ENCODE measurements at places on chromosomes 13 and 19.

DNA sequence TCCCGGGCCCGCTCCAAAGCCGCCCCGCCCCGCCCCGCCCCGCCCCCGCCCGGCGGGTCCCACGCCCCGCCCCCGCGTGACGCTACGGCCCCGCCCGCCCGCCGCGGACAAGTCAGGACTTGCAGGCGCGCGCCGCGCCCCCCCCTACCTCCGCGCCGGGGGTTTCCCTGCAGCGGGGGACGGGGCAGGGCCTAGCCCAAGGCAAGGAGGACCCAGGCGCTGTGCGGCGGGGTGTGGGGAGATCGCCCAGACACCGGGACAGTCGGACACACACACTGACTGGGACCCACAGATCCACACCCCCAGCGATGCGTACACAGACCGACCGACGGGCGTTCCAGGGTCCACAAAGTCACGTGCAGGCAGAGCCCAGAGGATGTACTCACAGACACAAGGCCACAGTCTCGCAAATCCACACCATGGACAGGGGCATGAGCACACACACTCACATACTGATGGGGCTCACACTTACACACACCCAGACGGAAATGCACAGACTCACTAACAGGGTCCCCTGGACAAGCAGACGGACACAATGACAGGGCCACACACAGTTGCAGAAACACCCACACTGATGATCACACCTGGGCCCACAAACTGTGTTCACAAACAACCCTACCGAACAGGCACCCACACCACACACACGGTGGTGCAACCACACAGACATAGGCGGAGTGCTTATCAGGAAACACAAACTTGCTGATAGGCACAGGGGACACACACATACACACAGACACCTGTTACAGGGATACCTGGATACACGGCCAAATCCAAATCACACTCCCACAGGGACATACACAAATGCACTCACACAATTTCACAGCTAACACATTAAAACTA lies 436 bp upstream of the BBC3 start:
- peak; percentile 86 for DNase-seq

- DNase-seq: peak; percentile 94
Measured at GRCh38 chr19:56838909-56839651, 1.4 kb downstream of the PEG3 start.

- no peak for DNase-seq
Measured at GRCh38 chr13:100646871-100647270, 27.7 kb downstream of the TMTC4 start.

DNA sequence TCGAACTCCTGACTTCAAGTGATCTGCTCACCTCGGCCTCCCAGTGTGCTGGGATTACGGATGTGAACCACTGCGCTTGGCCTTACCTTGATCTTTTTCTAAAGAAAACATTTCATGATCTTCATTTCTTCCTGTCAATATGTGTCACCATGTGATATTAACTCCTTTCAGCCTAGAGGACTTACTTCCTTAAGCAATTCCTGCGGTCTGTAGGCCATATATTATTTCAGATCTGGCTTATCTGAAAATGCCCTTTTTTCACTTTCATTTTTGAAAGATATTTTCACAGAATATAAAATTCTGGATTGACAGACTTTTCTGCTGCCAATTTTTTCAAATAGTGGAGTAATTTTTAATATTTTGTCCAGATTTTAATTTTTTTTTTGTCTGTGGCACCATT lies 2.0 kb upstream of the GPR32 start:
- DNase-seq: no peak

DNA sequence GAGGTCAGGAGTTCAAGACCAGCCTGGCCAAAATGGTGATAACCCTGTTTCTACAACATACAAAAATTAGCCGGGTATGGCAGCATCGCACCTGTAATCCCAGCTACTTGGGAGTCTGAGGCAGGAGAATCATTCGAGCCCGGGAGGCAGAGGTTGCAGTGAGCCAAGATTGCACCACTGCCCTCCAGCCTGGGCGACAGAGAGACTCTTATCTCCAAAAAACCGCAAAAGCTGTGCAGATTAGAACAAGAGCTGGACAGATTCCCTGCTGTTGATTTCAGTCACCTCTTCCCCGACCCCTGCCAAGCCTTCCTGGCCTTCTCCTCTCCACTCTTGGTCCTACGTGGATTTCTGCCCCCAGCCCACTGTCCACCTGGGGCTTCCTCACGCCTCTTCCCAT lies 8.3 kb downstream of the CAMSAP3 start:
- no peak for DNase-seq

- DNase-seq: peak; percentile 19
Measured at GRCh38 chr19:58196901-58197616, 14.2 kb downstream of the ZNF274 start.

DNA sequence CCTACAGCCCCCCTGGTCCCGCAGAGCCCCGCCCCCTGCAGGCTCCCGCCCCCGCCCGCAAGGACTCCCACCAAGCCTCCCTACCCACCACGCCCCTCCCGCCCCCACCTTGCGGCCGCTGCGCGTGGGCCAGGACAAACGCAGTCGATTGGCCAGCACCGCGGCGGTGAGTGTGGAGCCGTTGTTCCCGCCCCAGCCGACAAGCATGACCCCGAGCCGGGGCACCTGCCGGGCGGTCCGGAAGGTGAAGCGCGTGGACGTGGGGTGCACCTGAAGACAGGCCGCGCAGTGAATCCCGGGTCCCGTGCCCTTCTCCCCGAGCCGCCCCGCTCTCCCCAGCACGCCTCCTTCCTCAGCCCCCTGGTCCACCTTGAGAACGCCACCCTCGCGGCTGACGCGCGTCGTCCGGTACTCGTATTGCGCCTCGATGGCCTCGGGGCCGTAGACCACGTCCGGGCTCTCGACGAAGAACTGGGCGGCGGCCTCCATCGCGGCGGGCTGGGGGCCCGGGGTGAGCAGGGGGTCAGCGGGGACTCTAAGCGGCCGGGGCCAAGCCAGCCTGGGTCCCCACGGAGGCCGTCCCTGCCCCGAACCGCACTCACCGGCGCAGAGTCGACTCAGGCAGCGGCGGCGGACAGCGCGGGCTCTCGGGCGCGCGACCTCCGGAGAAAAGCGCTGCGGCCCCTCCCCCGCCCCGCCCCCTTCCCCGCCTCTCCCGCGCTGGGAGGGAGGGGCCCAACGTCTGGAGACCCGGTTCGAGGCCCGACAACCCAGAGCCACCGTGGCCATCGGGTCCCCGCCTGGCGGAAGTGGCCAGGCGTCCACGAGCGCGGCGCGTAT lies at the start of gene ISYNA1:
Gene ISYNA1 (minus strand): TSS at position 643 of the 840 bp plus-strand sequence. CDS start 154 bp downstream, at position 489.
- DNase-seq: no peak

DNA sequence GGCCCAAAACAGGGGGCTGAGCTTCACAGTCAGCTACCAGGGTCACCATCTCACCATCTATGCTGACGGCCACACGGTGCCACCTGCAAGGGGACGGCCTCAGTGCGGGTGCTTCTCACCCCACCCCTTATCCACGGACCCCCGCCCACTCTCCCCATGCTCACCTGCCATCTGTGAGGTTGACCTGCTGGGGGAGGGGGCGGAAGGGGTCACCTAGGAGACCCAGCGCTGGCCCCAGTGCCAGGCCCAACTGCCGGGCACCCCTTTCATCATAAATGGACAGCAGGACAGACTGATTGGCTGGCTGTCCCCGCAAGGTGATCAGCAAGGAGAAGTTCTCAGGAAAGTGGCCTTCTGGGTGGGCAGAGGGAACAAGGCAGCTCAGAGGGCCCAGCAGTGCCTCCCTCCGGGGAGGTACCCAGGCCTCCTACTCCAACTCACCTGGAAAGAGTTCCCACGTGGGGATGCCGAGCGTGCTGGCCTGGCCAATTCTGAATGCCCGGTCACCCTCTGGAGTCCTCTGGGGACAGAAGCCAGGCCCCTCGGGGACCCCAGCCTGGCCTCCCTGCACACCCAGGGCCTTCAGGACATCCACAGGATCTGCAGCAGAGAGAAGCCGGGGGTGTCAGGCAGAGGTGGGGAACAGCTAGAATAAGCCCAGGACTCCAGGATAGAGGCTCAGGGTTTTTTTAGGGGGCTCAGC lies 4.5 kb downstream of the COL5A3 start:
- no peak for DNase-seq

DNA sequence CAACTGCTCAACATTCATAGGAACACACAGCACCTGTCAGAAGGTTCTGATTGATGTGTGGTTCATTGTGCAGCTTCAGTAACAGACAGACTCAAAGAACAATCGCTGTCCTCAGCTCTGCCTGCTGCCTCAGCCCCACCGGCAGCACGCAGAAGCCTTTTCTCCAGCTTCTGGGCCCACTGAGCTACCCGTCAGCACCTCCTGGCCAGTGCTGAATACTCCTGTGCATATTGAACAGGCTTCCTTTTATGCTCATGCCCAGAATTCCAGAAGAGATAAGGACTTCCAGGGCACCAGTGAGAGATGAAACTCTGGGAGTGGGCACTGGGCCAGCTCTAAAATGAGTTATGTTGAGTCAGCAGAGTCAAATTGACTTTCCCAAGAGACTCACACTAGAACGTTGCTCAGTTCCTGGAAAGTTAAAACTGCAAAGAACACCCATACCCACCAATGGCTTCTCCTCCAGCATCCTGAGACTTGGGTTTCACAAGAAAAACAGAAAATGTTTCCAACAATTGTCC lies 119.3 kb downstream of the COL4A1 start:
- peak; percentile 87 for DNase-seq

GRCh38 chr13:21076253-21076652 lies 14.9 kb upstream of the LATS2 start:
- no peak for DNase-seq

DNA sequence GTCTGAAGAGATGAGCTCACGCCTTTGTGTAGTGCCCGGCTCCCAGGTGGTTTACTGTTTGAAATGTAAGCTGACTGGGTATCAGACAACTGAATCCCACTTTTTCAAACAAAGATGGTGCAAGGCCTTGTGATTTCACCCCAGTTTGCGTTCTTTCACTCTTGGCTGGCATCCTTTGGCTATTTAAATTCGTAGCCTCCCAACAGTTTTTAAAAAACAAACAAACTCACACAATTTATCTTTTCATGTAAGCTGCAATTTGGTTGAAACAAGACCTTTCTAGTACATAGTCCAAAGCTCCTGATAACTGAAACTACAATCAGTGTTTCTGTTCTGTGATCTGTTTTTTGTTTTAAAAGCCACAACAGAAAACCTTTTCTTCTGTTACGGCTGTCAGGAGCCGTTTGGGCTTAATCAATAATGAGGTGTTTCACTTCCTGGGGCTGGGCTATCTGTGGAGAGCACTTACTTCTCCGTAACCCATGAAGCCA lies 65.1 kb upstream of the NPAS1 start:
- no peak for DNase-seq

All from fibroblast of skin of right biceps (primary cell).